NCI-H2081 treated with DMSO at 0.1 percent for 48 hours (cell line): ENCODE measurements at places on chromosomes 1 and 21.

- no peak for DNase-seq
Observed at GRCh38 chr1:15001317-15001915, 152.1 kb upstream of the TMEM51 start.

DNA sequence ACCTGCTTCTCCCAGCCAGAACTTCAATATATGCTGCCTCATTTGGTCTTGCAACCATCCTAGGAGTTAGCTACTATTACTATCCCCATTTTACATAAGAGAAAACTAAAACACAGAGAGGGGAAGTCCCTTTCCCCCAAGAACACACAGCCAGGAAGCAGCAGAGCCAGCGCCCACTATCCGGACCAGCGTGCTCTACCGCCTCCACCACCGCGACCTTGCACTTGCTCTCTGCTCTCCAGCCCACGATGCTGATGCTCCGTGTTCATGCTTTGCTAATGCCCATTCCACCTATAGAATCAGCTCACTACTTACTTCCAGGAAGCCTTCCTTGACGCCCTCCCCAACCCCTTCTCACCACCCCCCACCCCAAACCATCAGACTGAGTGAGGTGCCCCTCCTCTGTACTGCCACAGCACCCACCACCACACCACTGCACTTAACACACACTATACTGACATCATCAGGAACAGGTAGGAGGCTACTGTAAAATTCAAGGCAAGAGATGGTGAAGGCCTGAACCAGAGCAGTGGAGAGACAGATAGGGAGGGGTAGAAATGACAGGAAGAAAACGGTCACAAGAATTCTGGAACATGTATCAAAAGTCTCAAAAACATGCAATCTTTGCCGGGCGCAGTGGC is 9.4 kb downstream of the TMEM53 start:
- no peak for DNase-seq

GRCh38 chr1:246309247-246309884 is 197.7 kb downstream of the SMYD3 start:
- no peak for DNase-seq

DNA sequence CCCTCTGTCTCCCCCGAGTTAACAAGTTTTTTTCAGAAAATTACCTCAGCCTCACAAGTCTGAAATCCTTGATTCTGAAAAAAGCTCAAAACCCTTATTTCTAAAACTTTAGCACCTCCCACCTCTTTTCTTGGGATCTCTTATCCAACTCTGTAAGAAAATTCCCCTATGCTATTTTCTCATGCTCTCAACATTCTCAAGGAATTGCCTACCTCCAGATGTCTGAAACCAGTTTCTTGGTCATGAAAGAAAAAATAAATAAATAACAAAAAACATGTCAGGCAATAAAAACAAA is 18.1 kb upstream of the SFPQ start:
- no peak for DNase-seq

DNA sequence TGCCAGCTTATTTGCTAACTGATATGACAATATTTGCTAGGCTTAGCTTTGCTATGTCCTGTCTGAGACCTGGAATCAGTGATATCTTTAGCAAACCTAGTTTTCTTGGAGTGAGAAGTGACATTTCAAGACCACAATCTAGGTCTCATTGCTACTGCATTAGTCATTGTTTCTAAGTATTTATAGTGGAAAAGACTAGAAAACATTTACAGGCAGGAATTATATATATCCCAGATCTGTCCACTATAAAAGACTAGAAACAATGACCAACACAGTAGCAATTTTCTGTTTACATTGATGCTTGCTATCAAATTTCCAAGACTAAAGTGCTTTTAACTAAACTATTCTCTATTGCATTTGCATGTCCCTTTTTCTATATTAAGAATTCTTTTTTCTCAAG is 5.0 kb upstream of the RGS18 start:
- no peak for DNase-seq

DNA sequence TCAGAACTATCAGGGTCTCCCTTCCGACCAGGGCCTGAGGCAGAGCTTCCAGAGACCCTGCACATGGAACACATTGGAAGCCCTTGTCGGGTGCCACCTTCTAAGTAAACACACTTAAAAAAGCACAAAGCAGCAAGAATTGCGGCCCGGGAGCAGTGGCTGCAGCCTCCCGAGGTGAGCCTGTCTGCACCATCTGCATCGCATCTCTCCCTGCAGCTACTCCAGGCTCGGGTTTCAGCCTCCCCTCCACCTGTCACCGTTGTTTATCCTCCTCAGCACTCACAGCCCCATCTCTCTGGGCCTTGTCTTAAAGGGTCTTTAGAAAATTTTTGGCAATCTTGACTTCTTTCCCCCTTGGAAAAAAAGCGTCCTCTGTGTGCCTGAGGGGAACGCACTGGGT is 95.1 kb upstream of the ARHGEF16 start:
- no peak for DNase-seq

- DNase-seq, result no peak
Observed at GRCh38 chr1:104463126-104463697, 713.5 kb downstream of the AMY1C start.

DNA sequence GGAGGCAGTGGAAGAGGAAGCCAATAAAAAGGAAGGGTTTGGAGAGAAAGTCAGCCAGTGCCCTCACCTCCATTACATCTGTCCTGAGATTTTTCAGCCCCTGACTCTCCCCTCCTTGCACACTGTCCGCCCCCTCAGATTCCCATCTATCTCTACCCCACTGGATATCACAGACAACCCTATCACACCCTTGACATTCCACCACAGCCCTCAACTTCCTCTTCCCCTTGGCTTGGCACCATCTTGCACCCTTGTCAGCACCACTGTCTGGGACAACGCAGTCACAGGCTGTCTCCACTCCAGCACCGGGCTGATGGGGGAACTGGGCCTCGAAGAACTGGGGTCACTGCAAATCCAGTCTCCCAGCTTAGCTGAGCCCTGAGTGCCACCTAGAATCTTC is 14.2 kb upstream of the PLEKHA6 start:
- DNase-seq, result no peak

- no peak for DNase-seq
Observed at GRCh38 chr21:42630626-42631025, 22.8 kb upstream of the PDE9A start.

- DNase-seq, result no peak
Observed at GRCh38 chr1:22876359-22877111, 96.1 kb downstream of the LACTBL1 start.

DNA sequence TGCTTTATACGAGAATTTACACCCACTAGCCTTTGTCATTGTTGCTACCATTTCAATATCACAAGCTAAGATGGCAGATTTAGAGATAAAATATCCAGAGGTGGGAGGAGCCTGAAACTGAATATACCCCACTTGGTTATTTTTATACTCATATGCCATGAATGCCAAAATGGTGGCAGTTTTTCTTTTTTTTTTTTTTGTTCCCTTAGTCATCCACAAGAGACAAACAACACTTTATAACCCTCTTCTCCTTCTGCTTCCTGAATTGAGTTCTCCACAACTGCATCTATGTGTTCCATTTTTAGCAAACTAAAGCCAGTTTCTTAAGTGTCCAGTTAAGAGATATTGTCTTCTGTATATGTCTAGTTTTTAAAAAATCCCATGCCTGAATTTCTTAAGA is 558.4 kb downstream of the LMO4 start:
- no peak for DNase-seq

DNA sequence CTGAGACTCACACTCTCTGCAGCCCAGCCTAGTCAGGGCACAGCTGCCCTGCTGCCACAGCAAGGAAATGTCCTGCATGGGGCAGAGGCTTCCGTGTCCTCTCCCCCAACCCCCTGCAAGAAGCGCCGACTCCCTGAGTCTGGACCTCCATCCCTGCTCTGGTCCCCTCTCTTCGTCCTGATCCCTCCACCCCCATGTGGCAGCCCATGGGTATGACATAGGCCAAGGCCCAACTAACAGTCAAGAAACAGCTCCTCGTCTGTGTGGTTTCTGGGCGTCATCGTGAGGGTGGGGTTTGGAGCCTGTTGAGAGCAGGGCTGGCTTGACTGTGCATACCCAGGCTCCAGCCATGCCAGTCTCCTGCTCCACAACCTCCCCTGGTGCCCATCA is 19.5 kb downstream of the FAAH start:
- DNase-seq, result no peak

DNA sequence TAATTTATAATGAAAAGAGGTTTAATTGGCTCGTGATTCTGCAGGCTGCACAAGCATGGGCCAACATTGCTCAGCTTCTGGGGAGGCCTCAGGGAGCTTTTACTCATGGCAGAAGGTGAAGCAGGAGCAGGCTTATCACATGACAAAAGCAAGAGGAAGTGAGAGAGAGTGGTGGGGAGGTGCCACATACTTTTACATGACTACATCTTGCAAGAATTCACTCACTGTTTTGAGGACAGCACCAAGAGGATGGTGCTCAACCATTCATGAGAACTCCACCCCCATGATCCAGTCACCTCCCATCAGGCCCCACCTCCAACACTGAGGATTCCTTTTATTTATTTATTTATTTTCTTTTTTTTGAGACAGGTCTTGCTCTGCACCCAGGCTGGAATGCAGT is 5.5 kb upstream of the PLEKHM2 start:
- no peak for DNase-seq

DNA sequence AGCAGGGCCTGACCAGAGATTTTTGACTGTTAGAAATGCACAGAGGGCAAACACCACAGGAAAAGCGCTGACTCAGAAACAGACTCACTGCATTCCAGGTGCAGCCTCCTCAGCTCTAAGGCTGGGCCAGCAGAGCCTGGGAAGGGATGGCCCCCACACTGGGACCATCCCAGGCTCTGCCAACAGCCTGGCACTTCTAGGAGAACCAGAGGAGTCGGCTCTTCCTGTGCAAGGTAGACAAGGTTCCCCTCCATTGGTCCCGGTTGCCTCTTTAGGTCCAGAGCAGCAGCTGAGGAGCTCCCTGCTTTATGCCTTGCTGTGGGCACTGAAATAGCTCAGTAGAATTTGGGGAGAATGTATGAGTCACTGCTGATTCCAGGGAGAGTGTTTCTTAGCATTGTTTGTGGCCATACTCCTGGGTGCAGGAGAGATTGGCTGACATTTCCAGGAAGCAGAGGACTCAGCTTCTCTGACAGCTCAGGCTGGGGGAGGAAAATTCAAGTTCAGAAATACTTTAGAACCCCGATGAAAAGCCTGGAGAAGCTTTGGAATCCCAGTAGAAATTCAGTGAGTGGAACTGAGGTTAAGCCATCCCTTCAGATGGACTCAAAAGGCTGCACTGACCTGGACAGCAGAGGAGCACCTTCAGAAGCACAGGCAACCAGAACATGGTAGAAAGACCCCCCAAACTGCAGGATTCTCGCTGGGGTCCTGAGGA is 19.7 kb downstream of the PRAMEF1 start:
- DNase-seq, result no peak

- no peak for DNase-seq
Observed at GRCh38 chr1:174116042-174116441, 43.3 kb upstream of the RABGAP1L start.

DNA sequence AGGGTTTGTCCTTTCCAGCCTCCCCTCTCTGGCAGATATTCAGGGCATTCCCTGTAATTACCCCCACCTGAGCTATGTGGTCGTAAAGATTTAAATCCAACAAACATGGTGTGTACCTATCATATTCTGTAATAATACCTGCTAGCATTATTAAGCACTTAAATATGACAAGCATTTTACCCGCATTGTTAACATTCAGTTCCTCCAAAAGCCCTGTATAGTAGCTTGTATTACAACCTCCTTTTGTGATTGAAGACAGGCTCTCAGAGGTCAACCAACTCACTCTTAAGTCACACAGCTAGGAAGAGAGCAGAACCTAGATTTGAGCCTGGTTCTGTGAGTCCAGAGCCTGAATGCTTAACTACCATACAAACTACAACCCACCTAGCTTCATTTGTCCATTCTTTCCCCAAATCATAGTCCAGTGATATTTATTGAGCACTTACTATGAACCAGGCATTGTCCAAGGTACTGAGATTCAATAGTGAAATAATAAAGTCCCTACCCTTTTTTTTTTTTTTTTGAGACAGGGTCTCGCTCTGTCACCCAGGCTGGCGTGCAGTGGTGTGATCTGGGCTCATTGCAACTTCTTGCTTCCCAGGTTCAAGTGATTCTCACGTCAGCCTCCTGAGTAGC is 13.8 kb upstream of the KDM4A start:
- no peak for DNase-seq

DNA sequence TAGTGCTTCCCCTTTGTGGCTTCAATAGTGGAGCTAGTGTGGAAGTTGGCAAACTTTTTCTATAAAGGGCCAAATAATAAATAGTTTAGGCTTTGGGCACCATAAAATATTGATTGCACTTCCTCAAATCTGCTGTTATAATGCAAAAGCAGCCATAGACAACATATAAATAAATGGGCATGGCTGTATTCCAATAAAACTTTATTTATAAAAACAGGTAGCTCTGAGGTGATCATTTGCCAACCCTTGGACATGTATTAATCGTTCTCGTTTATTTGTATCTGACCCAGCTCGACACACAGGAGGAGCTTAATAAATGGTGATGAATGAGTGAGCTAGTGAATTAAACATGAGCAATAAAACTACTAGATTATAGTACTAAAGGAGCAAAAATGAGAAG is 13.3 kb downstream of the KAZN start:
- no peak for DNase-seq

- DNase-seq, result no peak
Observed at GRCh38 chr1:28045777-28046176, 42.6 kb downstream of the EYA3 start.

- DNase-seq, result no peak
Observed at GRCh38 chr1:174217787-174218574, 58.7 kb downstream of the RABGAP1L start.

DNA sequence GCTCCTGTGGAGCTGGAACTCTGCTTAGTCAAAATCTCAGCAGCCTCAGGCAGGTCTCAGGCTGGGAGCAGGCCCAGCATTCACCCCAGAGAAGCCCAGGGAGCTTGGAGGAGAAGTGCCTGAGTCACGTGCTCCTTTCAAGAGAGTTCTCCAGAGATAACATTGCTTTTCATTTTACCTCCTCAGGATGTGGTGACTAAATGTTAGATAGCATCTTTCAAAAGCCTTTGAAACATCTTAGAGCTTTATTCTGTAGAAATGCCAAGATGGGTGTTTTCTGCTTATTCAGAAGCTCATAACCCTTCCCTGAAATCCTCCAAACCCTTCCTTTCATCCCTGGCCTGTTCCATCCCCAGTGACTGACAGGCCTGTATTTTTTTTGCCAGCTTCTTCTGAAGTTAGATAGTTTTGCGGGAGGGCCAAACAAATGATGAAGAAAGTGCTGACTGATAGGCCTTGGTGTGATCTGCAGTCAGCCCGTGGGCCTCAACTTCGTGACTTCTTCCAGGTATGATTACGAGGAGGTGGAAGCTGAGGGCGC is 58.0 kb downstream of the PGM1 start:
- DNase-seq, result no peak

GRCh38 chr21:21051109-21052055 is 53.2 kb downstream of the NCAM2 start:
- no peak for DNase-seq

DNA sequence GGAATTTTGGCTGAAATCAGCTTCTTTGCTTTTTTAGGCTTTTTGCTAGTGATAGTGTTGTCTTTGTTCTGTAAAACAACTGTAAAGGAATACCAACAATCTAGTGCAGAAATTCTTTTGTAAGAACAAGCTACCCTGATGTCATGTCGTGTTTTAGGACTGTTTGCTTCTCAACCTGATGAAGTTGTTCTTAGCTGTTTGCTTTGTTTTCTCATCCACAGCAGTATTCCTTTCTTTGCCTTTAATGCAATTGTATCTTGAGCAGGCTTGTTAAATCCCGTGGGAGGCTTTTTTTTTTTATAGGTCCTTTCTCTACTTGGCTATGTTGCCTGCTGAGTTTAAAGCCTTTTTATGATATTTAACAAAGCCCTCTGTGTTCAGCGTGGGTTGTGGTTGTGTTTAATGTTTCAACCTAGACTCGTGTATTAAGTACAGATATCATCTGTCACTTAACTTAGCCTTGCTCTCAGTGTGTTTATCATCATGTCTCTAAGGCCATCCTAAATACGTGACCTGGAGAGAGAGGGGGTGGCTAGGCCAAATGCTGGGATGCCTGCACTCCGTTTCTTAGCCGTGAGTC is 31.6 kb downstream of the ADARB1 start:
- DNase-seq, result no peak
